ENCODE measurements at places on chromosomes 7 and 10.

DNA sequence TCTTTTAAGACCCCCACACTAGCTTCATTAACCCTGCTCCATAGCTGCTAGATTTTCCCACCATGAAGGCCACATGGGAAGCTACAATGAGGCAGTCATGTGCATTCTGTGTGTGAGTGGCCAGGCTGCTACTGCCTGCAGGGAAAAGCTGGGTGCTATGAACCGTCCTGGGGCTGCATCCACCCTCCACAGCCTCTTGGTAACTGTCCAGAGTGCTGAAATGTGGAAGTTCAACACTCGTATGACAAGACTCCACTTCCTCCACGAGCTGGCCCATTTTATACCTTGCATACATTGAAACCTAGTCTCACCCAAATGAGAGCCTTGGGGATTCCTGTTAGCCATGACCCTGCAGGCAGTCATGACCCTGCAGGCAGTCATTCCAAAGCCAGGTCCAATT, 59.4 kb downstream of the CUZD1 start:
- no peak for DNase-seq

- no peak for DNase-seq
Observed at GRCh38 chr7:69885431-69885830, 287.2 kb downstream of the AUTS2 start.

- no peak for DNase-seq
Observed at GRCh38 chr10:118112543-118113125, 65.9 kb upstream of the RAB11FIP2 start.

DNA sequence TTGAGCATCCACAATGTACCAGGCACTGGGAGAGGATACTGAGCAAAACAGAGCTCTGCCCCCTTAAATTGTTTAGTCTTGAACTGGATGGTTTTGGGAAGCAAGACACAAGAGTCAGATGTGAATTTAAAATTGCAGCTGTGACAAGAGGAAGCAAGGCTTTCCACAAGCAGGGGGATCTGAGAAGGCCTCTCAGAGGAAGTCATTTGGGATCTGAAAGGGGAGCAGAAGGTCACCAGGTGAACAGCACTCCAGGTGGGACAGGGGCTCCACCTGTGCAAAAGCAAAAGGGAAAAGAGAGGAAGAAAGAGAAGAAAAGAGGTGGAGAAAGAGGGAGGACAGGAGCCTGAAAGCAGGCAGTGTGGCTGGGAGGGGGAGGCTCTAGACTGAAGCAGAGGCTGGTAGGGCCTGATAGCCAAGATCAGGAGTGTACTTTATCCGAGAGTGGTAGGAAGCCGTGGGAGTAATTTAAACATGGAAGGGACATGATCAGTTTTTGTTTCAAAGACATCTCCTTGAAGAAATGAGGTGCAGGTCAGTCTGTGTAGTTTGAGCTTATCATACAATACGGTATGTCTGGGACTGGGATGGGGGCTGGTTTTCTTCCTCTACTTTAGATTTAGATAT, 76.1 kb upstream of the DUSP5 start:
- no peak for DNase-seq

DNA sequence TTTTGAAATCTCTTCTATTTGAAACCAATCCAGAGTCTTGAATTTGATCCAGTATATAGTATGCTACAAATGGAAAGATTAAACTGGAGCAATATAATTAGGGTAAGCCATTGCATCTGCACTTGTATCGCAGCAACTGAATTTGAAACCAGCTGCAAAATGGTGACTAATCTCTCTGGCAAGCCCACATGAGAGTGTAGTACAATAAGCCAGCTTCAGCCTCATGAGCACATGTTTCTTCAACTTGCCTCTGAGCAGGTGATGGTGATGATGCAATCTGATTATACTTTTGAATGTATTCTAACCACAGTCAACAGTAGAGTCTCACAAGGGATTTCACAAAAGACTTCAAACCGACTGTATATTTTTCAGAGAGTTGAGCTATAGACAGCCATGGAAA, 829 bp upstream of the RPA3 start:
- DNase-seq: peak; percentile 75

DNA sequence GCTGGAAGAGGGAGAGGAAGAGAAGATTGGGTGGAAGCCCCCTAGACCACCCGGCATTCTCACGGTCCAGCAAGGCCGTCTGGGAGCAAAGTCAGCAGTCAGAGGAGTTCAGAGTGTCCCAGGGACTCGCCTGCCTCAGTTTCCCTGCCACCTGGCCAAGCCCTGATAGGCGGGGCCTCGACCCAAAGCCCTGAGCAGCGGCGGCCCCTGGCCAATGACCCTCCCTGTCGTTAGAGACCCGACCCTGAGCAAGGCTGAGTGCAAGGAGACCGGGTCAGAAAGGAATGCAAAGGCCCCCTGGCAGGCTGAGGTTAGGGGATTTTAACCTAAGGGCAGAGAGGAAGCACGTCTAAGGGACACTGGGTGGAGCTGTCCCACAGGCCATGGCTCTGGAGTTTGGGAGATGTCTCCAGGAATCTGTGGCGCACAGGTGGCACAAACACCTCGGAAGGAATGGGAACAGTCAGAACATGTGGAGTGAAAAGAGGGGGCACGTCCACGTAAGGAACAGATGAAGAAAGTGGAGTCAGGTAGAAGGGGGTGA, 196.8 kb upstream of the PDE1C start:
- no peak for DNase-seq

DNA sequence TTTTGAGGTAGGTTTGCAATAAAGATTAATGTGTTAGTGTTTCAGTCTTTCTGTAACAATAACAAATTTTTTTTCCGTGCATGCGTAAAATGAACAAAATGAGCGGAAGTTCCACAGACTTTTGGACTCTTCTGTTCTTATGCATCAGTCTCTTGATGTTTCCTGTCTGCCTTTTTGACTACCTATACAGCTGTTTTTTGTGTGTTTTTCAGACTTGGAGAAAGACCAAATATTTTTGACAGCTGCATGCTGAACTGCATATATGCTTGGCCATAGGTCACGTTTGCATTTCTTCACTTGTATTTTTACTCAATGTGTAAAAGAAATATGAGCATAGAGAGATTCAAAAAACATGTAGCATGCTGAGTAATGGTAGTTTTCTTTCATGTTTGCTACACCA, 119.3 kb downstream of the BBS9 start:
- DNase-seq: no peak

- no peak for DNase-seq
Observed at GRCh38 chr7:25636168-25636567, 407.9 kb upstream of the NPVF start.

- no peak for DNase-seq
Observed at GRCh38 chr7:11403781-11404180, 428.2 kb downstream of the THSD7A start.

GRCh38 chr10:14554091-14554490, 220.6 kb downstream of the FAM107B start:
- no peak for DNase-seq

DNA sequence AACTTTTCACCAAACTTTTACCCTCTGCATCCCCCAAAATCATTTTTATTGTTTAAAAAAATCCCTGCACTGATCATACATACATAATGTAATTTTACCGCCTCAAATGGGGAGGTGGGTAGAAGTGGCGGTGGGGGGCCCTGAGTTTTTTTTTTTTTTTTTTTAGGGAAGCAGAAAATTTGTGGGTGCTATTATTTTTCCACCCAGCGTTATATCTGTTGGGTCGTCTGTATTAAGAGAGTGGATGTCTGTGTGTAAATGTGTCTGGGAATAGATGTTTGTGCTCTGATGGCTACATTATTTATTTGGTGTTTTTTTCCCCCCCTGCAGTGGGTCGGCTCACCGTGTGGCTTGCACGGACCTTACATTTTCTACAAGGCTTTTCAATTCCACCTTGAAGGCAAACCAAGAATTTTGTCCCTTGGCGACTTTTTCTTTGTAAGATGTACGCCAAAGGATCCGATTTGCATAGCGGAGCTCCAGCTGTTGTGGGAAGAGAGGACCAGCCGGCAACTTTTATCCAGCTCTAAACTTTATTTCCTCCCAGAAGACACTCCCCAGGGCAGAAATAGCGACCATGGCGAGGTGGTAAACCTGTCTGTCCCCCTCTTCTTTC, 438 bp downstream of the ARID5B start:
- peak; percentile 65 for DNase-seq

DNA sequence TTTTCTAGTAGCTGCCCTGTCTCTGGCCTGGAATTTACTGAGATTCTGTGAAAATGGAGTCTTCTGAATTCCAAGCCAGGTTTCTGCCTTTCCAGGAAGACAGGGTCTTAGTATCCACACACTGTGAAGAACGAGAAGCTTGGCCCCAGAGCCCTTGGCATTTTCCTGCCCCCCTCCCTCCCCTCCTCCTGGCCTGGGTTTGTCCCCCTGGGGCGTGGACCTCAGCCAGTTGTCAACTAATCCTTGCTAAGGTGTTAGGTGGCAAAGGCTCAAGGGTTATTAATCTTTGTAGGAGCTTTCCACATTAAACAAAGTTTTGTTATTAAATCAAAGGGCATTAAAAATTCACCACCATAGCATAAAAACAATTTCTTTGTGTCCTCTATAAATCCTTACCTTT, 329.5 kb downstream of the RNLS start:
- no peak for DNase-seq

DNA sequence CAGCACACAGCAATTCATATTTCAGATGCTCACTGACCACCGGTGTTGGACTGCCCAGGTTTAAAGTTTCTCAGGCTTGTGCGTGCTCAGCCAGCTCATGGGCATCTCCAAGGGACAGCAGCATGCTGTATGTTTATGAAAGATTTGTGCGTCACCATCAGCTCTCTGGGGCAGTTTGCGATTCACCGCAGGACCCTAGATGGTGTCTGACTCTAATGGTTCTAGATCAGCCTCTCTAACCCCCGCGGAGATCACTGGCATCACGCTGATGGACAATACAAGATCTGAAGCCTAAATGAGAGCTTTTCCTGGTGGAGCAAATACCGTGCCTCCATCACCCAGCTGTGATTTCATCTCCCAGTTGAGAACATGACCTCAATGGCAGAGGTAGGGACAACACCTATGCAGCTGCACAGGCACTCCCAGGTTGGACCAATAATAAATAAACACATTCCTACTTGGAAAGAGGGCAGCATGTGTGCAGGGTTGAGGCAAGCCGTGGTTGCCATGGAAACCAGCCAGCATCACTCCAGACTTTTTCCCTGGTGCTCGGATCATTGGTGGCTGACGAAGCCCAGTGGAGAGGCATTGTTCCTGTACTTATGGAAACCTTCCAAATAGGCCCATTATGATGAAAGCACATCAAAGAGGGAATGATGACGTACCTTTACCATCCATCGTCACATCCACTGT, 253.6 kb downstream of the KCNMA1 start:
- peak; percentile 69 for DNase-seq

DNA sequence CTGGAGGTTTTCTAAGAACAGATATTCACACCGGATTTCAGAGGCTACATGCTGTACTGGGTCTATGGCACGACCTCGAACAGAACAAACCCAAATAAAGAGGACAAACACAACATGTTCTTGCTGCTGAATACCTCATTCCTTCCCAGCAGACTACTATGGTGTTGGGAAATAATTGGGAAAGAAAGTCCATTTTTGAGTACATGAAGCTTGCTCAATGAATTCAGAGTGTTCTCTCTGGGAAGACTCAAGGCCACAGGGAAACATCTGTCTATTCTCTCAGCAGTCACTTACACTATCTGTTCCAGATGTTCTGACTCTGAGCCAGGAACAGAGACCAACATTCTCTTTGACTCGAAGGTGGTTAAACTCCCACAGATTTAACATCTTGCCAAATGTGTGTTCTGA, 30.9 kb downstream of the LAMB1 start:
- DNase-seq: peak; percentile 92

- DNase-seq: no peak
Observed at GRCh38 chr10:119368991-119369869, 161.9 kb downstream of the GRK5 start.

DNA sequence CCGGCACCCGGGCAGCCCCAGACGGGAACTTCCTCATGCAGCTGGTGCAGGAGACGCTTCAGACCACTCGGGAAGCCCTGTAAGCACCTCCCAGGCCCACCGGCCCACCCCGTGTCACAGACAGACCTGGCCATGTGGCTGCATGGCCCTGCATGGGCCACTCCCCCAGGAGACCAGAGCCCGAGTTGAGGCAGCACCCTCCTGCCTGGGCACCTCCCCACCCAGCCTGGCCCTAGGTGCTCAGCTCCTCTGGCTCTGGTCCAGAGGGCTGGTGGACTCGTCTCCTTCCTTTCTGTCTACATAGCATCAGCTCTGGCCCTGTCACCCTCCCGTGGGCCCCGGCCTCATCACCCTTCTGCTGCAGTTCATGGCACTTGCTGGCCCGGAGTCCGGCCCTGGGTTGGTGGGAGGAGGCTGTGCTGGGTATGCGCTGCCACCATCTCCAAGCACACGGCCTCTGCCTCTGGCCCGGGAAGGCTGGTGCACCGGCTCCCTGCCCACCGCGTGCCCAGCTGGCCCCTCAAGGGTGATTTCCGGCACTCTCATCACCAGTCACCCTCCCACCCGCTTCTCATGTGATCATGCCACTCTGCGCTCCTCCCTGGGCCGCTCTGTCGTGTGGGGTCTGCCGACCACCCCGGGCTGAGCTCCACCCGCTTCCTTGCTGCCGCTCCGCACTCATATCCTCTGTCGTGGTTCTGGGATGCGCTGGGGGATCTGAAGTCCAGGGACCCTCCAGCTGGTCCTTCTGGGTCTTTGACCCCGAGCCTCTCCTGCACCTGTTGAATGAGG, 53.1 kb upstream of the DPYSL4 start:
- no peak for DNase-seq

DNA sequence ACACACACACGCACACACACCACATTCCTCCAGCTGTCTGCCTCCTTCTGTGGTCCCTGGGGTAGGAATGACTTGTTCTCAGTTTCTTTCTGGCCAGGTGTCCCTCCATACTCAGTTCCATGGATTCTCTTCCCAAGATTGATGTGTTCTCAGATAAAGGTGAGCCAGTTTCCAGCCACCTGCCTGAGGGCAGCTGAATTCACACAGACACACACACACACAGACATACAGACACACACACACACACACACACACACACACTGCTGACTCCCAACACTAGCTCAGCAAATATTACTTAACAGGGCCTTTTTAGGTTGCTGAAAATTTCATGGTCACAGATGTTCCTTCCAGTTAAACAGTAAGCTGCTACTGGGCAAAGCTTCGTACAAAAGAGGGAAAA, 45.4 kb upstream of the GDF10 start:
- DNase-seq: no peak

DNA sequence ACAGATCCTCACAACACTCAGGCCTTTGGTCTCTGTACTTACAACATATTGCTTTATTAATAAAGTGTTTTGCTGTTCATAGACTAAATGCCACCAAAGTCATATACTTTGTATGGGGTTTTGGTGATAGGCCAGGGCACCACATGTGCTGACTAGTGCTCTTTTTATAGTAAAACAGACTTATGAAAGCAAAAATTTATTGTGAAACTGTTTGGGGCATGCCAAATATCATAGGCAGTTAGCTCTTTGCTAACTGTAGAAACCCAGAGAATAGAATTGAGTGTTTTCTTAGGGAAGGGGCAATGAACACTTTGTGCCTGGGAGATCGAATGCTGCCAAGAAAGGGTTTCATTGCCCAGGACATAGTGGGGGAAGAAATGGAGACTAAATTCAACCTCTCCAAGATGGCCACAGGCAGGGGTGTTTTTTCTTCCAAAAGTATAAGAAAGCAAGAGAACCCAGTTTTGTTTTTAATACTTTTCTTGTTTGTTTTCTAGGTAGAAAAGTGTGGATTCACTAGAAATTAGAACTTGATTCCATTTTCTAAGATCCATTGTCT, 142.7 kb downstream of the TRIL start:
- DNase-seq: no peak

- no peak for DNase-seq
Observed at GRCh38 chr7:127387974-127388373, 4.5 kb downstream of the ZNF800 start.
